HTR-8/SVneo (cell line): ENCODE measurements at places on chromosomes 3 and 15.

GRCh38 chr3:47473391-47473790 is 2.4 kb downstream of the SCAP start:
- no peak for DNase-seq

DNA sequence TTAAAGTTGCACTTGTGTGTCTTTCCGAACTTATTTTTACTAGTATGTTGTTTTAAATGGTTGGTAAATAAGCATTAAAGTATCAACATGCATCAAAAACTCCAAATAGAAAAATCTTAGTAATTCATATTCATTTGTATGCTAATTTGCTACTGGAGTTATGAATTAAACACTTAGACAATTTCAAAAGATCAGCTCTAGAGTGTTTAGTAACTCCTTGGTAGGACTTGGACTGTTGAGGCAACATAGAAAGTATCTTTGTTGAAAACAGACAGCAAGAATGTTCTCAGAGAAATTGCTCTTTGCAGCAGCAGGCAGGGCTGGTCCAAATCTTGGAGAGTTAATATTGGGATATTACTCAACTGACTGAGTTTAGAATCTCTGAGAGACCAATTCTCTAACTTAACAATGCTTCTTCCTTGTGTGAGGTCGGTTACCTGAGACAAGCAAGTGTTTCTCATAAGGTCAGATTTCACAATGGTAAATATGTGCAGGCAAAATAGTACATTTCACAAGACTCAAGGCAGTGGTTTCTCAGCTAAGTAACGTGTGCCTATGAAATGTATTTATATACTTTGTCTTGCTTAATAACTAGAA is 147.8 kb upstream of the IL12A start:
- DNase-seq = no peak

- no peak for DNase-seq
Measured at GRCh38 chr3:51999846-52000245, 4.2 kb upstream of the RPL29 start.

- DNase-seq = no peak
Measured at GRCh38 chr3:40108643-40109042, 200.9 kb upstream of the EIF1B start.

- no peak for DNase-seq
Measured at GRCh38 chr15:77631745-77632533, 773 bp downstream of the LINGO1 start.

GRCh38 chr15:81783586-81783985 is 262.2 kb downstream of the MEX3B start:
- DNase-seq = no peak

DNA sequence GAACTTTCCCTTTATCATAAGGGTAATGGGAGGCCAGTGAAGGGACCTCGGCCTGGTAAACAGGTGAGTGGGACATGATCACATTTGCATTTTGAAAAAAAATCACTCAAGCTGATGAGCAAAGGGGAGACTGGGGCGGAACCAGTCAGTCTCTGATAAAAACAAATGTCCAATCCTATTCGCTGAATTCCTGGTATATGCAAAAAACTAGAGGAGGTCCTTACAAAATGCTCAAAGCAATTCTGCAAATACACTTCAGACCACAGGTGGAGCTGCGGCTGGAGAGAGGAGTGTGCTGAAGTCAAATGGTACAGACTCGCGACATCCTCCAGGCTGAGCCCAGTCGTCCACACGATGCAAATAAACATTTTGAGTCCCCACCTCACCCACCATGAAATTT is 166.7 kb downstream of the FOXP1 start:
- DNase-seq = no peak

- DNase-seq = no peak
Measured at GRCh38 chr3:132407025-132407424, 10.3 kb upstream of the DNAJC13 start.

DNA sequence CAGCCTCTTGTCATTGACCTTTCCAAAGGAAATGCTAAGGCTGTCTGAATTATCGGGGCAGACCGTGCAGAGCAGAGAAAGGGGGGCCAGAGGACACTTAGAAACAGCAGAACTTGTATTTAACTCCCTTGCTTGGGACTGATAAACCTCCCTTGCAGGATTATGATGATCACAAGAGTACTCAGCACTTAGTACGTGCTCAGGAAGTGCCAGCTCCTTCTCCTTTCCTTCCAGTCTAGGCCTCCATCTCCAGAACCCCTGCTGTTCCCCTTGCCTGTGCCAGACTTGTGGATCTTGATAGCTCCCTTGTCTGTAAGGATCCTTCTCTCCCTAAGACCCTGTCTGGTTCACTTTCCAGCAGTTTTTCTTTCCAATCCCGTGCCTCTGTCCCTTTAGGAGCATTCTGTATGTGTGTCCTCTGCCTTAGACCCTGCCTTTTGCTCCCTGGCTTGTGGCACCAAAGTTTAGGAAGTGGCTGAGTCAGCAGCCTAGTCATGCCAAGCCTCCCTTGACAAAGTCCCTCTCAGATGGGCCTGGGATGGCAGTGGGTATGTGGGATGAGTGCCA is 747 bp downstream of the SORD start:
- DNase-seq = peak; percentile 10

DNA sequence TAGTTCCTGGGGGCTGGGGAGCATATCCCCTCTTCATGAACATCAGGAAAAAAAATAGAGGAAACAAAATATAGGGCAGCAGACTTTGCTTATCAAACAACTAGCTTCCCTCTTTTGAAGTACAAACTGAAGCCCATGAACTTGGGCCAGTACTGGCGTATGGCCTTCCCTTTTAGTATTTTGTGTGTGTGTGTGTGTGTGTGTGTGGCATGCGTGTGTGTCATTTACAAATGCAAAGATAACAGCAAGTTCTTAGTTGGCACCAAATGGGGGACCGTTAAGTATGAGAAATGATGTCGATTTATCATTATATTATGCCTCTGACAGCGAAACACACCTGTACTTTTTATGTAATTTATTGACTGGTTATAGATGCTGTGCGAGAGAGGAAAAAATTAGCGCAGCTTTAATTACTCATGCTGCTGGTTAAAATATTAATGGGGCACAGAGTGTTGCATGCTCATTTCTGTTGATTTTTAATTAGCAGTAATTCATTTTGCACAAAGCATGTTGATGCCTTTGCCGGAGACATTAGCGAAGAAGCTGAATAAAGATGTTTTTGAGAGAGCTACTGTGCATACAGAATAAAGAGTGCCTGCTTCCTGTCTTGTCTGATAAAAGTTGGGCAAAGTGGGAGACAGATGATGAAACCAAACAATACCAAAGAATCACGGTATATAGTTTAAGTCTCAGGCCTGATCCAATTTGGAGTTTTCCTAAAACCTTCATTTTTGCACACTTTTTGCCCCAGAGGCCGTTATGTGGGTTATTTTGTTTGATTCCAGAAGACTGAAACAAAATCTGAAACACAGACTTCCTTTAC is 297.1 kb downstream of the SATB1 start:
- DNase-seq = no peak

GRCh38 chr3:64859625-64860535 is 172.1 kb upstream of the ADAMTS9 start:
- DNase-seq = no peak

DNA sequence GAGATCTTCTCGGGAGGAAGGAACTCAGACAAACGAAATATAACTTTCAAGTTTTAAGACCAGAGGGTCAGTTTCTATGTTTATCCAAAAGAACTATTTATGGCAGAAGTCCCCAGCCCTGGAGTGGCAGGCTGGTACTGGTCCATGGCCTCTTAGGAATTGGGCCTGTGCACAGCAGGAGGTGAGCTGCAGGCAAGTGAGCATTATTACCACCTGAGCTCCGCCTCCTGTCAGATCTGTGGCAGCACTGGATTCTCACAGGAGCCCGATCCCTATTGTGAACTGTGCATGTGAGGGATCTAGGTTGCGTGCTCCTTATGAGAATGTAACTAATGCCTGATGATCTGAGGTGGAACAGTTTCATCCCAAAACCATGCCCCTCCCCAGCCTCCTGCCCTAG is 14.3 kb upstream of the HPS3 start:
- no peak for DNase-seq

GRCh38 chr3:177753451-177754155 is 556.3 kb upstream of the TBL1XR1 start:
- no peak for DNase-seq

GRCh38 chr3:40801284-40801741 is 276.6 kb downstream of the ZNF621 start:
- DNase-seq = no peak

DNA sequence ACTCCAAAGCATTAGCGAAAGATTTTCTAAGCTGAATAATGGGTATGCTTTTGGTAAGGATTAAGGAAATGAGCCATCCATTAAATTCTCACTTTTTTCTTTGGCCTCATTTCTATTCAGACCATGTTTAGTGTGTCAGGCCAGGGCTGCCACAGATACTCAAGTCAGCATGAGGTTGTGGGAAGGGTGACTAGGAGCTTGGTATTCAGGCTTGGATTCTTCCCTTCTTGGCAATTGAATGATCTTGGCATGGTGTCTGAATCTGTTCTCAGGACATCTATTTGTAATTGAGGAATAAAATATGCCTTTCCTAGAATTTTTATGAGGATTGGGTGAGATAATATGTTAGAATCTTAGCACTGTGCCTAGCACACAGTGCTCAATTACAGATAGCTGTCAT is 11.2 kb downstream of the CCNB2 start:
- DNase-seq = no peak

DNA sequence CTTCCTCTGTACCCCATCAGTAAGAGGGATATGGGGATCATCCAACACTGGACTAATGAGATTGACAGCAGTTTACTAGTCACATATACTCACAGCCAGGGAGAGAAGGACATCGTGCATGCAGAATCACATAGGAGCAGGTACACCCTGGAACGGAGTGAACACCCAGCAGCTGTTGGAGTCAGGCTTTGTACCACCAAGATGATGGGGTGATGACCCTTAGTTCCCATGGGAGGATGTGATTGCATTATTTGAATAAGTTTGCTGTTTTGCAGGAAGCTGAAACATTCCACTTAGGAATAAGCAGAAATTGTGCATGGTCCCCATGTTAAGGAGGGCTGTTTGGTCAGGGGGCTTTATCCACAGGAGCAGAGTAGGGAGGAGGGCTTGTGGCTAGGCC is 482.7 kb upstream of the PDZRN3 start:
- no peak for DNase-seq

DNA sequence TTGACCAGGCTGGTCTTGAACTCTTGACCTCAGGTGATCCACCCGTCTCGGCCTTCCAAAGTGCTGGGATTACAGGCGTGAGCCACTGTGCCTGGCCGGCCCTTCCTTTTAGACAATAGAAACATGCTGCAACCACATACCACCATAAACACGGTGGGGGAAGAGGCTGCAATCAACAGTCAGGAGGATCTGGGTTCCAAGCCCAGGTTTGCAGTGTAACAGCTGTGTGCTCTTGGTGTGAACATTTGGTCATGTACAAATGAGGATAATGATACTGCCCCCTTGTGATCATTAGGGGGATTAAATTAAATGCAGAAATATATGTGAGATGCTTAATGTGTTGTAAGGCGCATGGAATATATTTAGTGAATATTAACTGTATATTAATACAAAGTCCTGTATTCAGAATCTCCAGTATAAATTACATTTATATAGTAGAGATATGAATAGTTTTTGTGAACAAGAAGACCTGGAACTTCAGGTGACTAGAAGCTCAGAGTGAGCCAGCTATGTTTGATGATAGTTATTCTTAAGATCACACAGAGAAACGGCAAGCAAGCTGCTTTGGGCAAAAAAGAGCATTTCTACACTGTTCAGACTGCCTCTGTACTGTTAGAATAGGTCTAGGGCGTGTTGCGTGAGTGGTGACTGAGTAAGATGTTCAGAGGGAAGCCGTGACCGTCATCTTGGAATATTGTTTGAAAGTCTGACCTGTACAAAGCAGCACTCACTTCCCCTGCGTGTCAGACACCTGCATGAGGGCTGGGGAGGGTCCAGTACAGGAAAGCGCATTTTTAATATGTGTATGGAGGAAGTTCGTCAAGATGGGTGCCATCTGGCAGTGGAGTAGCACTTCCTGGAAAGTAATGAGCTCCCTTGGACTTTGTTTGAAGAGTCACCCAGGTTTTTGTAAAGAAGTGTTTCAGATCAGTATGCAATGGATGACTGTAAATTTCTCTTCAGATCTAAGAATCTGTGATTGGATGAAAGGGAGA is 125.8 kb downstream of the PGPEP1L start:
- no peak for DNase-seq

- no peak for DNase-seq
Measured at GRCh38 chr15:87849181-87849580, 407.4 kb downstream of the NTRK3 start.

DNA sequence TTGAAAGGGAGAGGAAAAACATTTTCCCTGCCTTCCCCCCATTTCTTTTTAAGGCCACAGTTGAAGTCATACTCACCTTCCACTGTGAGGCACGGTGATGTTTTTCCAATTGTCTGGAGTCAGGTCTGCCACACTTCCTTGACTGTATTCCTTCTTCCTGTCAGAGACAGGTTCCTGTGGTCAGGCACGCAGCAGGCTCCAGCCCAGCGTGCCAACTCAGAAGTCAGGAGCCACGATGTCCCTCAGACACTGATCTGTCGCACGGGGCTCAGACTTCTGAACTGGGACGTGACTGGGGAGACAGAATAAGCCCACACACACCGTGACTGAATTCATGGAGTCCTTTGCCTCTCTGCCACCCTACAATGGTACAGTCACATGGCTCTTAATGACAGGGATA is 41.2 kb upstream of the ADAMTS9 start:
- no peak for DNase-seq

- no peak for DNase-seq
Measured at GRCh38 chr3:47070770-47071169, 91.3 kb downstream of the NBEAL2 start.

- DNase-seq = no peak
Measured at GRCh38 chr15:101027920-101028319, 108.8 kb downstream of the LRRK1 start.

GRCh38 chr3:16897254-16897926 is 12.6 kb downstream of the PLCL2 start:
- peak; percentile 61 for DNase-seq

GRCh38 chr3:38989917-38990510 is 61.7 kb downstream of the SCN11A start:
- no peak for DNase-seq

GRCh38 chr15:70650567-70651302 is 112.6 kb downstream of the UACA start:
- DNase-seq = no peak

GRCh38 chr15:98896802-98897732 is 110.5 kb downstream of the PGPEP1L start:
- DNase-seq = peak; percentile 80

DNA sequence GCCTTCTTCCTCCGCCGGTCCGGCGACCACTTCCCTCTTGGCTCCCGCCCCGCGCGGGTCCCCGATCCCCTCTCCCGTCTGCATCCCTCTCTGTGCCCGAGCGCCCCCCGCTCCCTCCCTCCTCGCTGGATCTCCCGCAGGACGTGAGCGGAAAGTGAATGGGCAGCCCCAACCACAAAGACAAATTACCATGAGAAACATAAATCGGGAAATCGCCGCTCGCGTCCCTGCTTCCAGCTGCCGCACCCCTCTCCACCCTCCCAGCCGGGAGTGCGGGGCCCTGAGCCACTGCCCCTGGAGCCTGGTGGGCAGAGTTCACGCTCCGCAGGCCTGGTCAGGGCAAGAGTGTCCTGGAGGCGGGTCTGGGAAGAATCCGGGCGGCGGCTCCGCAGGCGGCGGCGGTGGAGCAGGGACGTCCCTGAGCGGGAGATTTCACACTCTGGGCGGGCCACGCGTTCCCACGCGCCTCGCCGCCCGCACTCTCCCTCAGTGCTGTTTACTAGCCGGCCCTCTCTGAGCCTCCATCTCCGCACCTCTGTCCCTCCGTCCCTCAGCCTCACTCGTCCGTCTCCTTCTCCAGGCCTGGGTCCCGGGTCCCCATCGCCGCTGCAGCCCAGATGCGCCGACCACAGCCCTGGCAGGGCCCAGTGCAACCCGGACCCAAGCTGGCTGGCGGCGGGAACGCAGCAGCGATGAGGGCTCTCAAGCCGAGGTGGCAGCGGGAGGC is 835 bp downstream of the SEMA5B start:
- no peak for DNase-seq

GRCh38 chr3:144429719-144430121 is 458.1 kb downstream of the DIPK2A start:
- no peak for DNase-seq
